Stimulated activated naive B cell treated with anti-CD40 and anti-IgM and Interleukin-4, amounts not matched to agents 10 μg/mL and 1 μg/mL and 100 μg/mL, for 72 hours (primary cell): ENCODE measurements at places on chromosomes 5 and 9.

- DNase-seq = no peak
- H3K27me3 ChIP-seq = no peaks in the 10 kb centered on the region
- H3K36me3 ChIP-seq = no peaks in the 10 kb centered on the region
- no peak overlapping the region for H3K27ac ChIP-seq
Observed at GRCh38 chr5:29037716-29038115, 1999.3 kb upstream of the CDH9 start.

GRCh38 chr9:120892748-120893610 is 16.0 kb upstream of the PHF19 start:
- peak overlapping the region; percentile 73 for H3K4me3 ChIP-seq
- no peaks in the 10 kb centered on the region for H3K27me3 ChIP-seq
- peak; percentile 76 for DNase-seq
- H3K27ac ChIP-seq = peak overlapping the region; percentile 99

DNA sequence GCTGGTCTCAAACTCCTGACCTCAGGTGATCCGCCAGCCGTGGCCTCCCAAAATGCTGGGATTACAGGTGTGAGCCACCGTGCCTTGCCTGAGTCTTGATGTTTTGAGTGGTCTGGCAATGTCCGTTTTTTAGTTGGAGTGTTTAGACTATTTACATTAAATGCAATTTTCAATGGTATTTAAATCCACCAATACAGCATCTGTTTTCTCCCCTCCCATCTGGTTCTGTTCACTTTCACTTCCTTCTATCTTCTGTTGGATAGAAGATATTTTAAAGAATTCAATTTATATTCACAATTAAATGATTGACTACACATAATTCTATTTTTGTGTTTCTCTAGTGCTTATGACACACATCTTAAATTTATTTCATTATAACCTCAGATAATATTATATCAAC is 26.0 kb upstream of the PCAT7 start:
- H3K4me3 ChIP-seq = no peak overlapping the region
- peaks cover 7% of the 10 kb centered on the region for H3K4me1 ChIP-seq
- no peak for DNase-seq
- H3K27me3 ChIP-seq = no peaks in the 10 kb centered on the region

- no peaks in the 10 kb centered on the region for H3K36me3 ChIP-seq
- H3K27me3 ChIP-seq = peaks cover 29% of the 10 kb centered on the region
- no peak overlapping the region for H3K4me3 ChIP-seq
- H3K27ac ChIP-seq = no peak overlapping the region
- no peaks in the 10 kb centered on the region for H3K4me1 ChIP-seq
Observed at GRCh38 chr5:150183436-150183835, 6.4 kb upstream of the SLC6A7 start.

DNA sequence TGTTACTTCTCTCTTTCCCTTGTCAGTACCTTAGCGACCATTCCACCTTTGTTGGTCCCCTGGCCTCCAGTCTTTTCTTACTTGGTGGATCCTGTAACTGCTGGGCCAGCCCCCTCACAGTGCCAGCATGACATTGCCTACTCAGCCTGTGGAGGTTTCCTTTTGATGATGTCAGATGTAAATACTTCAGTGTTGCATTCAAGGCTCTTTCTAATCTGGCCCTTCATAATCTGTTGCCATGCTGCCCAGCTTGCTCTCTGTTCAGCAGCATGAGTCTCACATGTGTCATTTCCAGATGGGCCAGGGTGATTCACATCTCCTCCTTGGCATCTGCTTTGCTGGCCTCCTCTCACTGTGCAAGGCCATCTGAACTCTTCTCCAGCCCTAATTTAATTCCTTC is 57.1 kb downstream of the MAST4 start:
- H3K27me3 ChIP-seq = no peaks in the 10 kb centered on the region
- H3K27ac ChIP-seq = no peak overlapping the region
- H3K4me1 ChIP-seq = no peaks in the 10 kb centered on the region
- H3K36me3 ChIP-seq = peaks cover 3% of the 10 kb centered on the region
- no peak overlapping the region for H3K4me3 ChIP-seq

GRCh38 chr5:109413458-109413857 is 3.7 kb upstream of the PJA2 start:
- H3K27ac ChIP-seq = peak overlapping the region; percentile 25
- peaks cover 4% of the 10 kb centered on the region for H3K27me3 ChIP-seq
- H3K4me3 ChIP-seq = no peak overlapping the region
- DNase-seq = no peak

DNA sequence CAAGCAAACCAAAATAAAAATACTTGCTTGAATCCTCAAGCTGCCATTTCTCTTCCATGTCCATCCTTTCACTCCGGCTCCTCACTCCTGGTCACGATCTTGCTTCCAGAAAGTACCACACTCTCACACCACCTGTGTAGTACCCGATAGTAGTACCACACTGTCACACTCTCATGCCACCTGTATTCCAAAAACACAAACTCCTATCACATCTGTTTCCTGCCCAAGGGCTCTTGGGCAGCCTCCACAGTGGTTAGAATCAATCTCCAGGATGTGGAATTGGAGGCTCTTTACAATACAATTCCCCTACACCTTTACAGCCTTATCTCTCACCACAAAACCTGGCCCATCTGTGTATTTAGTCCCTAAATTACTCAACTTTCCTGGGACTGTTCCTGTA is 130.6 kb downstream of the GNAQ start:
- no peak overlapping the region for H3K4me3 ChIP-seq
- H3K27me3 ChIP-seq = peaks cover 6% of the 10 kb centered on the region
- no peak for DNase-seq
- H3K36me3 ChIP-seq = no peaks in the 10 kb centered on the region

GRCh38 chr9:123119566-123119965 is 86.1 kb downstream of the GPR21 start:
- peaks cover 36% of the 10 kb centered on the region for H3K36me3 ChIP-seq
- peak overlapping the region; percentile 39 for H3K27ac ChIP-seq
- H3K4me1 ChIP-seq = peaks cover 13% of the 10 kb centered on the region
- no peaks in the 10 kb centered on the region for H3K27me3 ChIP-seq
- H3K4me3 ChIP-seq = peak overlapping the region; percentile 8

DNA sequence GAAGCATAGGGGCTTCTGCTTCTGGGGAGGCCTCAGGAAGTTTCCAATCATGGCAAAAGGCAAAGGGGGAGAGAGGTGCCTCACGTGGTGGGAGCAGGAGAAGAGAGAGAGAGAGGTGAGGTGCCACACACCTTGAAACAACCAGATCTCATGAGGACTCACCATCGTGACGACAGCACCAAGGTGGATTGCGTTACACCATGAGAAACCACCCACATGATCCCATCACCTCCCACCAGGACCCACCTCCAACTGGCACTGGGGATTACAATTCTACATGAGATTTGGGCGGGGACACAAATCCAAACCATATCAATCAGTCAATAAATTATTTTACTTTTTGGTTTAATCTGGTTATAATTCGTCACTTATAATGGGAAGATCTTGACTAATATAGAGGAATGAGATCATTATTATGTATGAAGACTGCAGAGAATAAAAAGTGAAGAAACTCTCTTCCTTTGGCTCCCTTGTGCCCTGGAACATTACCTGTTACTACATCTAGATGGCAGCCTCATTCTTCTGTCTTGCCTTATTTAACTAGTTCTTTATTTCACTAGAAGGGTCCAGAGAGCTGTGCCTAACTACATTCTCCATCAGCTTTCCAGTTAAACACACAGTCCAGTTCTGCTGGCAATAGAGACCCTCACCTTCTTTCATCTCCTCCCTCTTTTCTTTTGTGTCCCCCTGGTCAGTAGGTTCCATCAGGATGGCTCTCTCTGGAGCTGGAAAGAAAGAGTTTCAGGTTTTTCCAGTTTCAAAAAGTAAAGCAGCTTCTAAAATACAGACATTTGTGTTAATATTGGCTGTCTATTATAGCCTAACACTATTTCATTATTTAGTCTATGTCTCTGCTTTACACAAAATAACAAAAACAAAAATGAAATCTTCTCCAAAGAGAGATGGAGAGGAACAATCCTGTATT is 21.7 kb upstream of the SPINK7 start:
- no peaks in the 10 kb centered on the region for H3K36me3 ChIP-seq
- H3K4me3 ChIP-seq = no peak overlapping the region
- no peak overlapping the region for H3K27ac ChIP-seq
- no peaks in the 10 kb centered on the region for H3K27me3 ChIP-seq
- H3K4me1 ChIP-seq = no peaks in the 10 kb centered on the region

DNA sequence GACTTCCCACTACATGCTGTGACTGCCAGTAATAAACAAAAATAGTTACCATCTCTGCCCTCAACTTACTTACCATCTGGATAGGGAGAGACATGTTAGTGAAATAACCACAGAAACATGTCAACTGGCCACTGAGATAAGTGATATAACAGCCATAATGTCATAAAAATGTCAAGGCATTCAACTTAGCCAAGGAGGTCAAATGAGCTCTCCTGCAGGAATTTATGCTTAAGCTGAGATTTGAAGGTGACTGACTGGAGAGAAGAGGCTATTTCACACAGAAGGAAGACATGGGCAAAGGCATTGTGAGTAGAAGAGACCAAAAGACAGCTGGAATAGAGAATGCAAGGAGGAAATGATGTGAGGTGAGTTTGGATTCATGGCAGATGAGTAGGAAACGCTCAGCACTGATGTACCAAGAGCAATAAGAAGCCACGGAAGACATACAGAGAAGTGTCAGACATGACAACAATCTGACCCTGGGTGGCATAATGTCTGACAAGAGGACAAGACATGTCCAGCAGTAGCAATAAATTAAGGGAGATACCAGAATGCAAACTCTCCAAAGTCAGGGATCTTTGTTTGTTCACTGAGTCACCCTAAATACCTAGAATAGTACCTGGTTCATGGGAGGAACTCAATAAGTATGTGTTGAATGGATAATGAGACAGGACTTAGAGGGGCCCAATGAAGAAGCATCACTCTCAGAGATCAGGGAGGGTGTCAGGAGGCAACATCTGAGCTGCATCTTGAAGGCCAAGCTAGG is 318.8 kb downstream of the ACTL7B start:
- H3K4me1 ChIP-seq = no peaks in the 10 kb centered on the region
- H3K27me3 ChIP-seq = peaks cover 4% of the 10 kb centered on the region
- no peak overlapping the region for H3K4me3 ChIP-seq
- DNase-seq = no peak
- H3K36me3 ChIP-seq = no peaks in the 10 kb centered on the region
